ENCODE measurements at places on chromosomes 5 and 9.

GRCh38 chr5:107372723-107373450 is 297.9 kb downstream of the EFNA5 start:
- peak; percentile 53 for DNase-seq

- no peak for DNase-seq
Measured at GRCh38 chr9:105593145-105593544, 35.2 kb downstream of the FKTN start.

DNA sequence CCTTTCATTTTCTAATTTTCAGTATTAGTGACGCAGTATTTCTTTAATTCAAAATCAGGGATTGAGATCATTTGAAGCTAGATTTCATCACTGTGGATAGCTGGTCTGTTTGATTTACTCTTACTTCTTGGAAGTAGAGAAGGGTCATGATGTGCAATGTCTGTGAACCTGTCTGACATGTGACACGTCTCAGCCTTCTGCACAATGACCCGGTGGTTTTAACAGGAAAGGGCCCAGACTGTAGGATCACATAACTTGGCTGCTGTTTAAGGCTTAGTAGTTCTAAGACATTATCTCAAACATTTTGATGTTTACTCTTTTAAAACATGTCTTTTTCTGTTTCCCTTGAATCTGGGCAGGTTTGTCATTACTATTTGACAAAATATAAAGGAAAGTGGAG is 823.3 kb upstream of the NUDT12 start:
- peak; percentile 74 for DNase-seq

DNA sequence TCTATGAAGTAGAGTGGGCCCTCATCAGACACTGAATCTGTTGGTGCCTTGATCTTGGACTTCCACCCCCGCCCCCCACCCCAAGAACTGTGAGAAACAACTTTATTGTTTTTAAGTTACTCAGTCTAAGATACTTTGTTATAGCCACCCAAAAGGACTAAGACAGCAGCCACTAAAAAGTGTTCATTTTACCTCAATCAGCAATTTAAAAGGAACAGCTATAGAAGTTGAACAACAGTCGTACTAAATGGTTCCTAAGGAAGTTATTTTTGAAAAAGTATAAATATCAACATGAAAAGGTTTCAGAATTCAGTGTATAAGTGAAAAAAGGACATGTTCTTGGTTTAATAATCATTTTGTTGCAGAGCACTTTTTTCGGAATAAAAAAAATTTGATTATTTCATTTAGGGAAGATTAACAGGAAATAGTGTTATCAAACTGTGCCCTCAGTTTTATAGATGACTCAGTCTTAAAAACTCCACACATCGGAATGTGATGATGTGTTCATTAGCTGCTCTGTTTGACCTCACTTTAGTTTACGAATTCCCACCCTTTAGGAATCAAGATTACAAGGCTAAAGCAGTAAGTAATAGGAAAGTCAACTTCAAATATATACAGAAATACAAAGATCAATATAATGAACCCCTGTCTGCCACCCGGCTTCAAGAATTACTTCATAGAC is 71.2 kb downstream of the MTAP start:
- peak; percentile 72 for DNase-seq

DNA sequence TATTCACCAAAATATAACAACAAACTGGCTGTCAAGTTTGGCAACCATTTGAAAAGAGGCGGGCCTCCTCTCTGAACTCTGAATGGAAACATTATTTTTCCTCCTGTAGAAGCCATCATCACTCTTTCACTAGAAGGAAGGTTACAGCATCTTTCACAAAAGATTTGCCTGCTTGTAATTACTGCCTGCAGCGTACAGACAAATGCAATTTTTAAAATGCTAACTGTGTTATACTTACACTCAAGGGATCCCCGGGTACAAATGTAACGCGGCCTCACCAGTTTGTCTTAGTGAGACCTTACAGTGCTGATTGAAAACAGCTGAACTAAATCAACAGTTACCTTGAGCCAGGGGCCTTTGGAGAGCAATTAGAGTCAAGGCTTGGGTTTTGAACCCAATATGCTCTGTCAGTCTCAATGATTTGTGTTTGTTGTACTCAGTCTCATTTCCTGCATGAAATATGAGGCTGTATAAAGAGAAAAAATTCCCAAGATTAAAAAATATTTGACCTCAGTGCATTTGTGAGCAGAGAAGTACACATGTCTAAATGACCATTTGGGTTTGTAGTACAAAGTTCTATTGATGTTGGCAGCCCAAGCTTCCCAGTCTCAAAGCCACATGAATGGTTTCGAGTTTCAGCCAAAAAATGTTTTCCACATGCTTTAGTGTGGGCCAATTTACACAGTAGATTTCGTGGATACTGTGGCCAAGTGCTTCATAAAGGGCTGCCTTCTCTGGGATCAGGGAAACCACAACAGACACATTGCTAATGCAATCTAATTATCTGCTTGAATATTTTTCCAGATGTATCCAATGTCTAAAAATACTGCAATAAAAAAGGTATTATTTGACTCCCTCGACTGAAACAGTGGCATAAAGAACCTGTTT is 500.0 kb downstream of the SPATA31D1 start:
- DNase-seq = peak; percentile 96

DNA sequence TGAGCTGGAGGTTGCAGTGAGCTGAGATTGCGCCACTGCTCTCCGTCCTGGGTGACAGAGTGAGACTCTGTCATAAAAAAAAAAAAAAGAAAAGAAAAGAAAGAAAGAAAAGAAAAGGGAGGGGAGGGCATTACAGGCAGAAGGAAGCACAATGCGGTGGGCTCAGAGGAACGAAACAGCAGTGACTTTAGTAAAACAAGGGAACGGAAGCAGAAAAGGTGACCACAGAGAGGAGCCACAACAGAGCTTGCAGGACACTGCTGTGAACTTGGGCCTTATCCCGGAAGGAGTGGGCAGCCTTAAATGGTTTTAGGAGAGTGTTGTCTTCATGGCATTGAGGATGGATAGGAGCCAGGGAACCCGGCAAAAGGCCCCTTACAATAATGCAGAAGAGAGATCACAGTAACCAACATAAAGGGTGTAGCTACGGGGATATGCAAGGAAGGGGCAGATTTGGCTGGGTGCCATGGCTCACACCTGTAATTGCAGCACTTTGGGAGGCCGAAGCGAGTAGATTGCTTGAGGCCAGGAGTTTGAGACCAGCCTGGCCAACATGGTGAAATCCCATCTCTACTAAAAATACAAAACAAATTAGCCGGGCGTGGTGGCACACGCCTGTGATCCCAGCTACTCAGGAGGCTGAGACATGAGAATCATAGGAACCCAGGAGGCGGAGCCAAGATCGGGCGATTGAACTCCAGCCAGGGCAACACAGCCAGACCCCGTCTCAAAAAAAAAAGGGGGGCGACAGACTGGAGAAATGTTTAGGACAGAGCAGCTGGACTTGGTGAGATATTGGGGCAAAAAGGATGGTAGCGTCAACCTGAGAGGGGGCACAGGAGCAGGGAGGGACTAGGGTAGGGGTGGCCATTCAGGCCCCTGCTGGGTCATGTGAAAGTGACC is 83.9 kb upstream of the ZBTB43 start:
- DNase-seq = no peak

DNA sequence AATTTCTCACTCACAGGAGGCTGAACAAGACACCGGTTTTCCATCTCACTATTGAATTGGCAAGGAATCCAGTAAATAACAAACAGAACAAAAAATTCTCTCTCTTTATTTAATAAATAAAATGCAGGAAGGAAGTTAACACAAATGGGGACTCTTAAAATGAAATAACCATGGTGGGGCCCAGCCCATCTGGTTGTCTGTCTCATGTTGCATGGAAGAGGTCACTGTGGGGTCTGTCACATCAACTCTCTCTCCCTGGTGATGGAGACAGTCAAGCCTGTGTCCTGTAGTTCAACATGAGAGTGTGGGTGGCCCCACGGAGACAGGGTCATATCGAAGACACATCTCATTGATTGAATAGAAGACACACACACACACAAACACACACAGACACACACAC is 297.7 kb downstream of the IRX2 start:
- no peak for DNase-seq

GRCh38 chr9:71795097-71795813 is 26.9 kb upstream of the CEMIP2 start:
- DNase-seq = no peak

DNA sequence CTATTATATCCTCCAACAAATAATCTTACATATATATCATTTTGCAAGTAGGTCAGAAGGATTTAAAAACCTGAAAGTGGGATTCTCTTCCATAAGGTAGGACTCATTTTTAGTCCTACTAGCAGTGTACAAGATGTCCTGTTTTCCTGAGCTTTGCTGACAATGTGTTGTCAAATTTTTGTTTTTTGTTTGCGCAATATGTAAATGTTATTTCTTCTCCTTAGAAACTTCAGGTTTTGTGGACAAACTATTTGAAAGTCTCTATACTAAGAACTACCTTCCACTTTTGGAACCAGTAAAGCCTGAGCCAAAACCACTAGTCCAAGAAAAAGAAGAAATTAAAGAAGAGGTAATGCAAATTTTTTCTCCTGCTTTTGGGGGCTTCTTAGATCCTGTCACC is 19.8 kb downstream of the RBM27 start:
- no peak for DNase-seq

GRCh38 chr9:80369641-80370040 is 797.9 kb downstream of the TLE4 start:
- peak; percentile 93 for DNase-seq

DNA sequence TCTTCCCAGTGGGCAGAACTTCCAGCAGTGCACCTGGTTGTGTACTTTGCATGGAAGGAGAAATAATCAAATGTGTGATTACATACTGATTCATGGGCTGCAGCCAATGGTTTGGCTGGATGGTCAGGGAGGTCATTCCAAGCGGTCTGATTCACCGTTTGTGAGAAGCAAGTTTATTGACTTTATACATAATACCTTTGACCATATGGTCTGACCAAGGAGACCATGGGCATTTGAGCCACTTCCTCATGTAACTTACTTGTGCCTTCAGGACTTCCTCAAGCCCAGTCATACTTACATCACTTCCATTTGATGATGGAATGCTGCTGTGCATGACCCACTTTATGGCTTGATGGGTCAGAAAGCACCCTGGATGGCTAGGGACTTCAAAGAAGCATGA is 41.1 kb downstream of the DAP start:
- DNase-seq = peak; percentile 61

- no peak for DNase-seq
Measured at GRCh38 chr5:163502521-163502920, 2.9 kb upstream of the MAT2B start.

Data from choroid plexus epithelial cell (primary cell).